ENCODE measurements at places on chromosomes 3 and 15. TPM values are rescaled to one million over a fixed set of nuclear protein-coding genes. Genes with fewer than 3 reads are reported as not detected.

DNA sequence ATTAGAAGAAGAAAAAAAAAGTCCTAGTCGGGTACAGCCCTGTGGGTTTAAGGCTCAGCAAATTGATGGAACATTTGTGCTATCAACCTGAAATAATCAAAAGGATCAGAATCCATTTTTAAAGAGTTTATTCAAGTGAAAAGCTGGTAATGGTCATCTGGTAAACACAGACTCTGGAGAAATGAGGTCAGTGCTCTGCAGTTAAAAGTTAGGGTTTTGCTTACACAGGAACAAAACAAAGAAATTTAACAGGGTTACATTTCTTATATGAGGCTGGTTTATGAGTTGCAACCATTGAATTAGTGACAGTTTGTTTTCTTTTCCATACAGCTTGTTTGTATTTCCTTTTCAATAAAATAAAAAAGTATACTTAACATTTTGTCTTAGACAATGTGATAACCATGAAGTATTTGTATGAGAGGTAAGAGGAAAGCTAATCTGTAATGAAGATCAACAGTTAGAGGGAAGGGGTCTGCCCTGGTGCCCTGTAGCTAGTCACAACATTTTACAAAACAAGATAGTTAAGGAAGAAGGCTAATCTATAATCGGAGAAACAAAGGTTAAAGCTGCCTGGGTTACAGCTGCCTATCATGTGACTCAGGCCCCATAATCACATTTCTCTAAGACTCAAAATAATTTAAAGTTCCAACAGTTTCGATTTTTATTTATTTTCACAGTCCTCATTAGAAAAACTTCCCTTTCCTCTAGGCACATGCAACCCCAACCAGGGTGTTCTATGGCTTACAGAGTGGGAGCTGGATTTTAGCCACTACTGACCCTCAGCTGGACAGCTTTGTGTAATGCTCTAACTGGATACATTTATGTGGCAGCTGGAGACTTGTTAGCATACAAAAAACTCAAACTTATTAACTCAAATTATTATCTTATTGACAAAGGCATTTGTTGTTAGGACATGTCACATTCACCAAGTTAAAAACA lies 98.1 kb upstream of the ACP3 start:
- no peak for DNase-seq

GRCh38 chr3:62805580-62806277 lies 69.5 kb downstream of the CADPS start:
- no peak for DNase-seq

DNA sequence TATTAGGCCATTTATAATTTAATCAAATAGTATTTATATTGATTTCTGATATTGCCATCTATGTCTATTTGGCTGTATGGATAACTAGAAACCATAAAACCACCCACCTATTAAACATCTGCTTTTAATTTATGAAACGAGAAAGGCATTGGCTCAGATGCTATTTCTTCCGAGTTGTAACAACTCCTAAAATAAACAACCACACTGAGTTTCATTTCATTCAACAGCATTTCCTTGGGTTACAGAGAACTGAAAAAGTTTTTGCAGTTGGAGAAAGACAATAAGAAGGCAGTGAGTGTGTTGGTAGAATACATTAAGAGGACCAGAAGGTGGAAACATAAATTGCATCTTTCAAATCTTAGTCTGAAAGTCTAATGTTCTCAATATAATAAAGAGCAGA lies 79.1 kb downstream of the AQR start:
- DNase-seq, result no peak

DNA sequence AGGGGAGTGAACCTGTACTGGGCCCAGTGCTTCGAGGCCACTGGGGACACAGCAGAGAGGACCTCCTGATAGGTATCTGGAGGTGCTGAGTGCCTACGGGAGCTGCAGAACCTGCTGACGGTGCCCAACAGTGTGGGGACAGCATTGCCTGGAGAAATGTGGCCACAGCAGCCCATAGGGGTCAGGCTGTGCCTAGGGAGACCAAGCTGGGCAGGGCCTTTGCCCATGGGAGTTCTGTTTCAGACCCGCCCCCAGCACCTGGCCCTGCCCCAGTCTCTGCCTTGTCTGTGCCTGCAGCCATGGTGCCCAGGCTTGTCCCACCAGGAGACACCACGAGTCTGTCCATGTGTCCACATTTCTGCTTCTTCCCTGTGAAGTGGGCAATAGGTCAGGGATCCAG lies 15.3 kb upstream of the RPL32 start:
- no peak for DNase-seq

DNA sequence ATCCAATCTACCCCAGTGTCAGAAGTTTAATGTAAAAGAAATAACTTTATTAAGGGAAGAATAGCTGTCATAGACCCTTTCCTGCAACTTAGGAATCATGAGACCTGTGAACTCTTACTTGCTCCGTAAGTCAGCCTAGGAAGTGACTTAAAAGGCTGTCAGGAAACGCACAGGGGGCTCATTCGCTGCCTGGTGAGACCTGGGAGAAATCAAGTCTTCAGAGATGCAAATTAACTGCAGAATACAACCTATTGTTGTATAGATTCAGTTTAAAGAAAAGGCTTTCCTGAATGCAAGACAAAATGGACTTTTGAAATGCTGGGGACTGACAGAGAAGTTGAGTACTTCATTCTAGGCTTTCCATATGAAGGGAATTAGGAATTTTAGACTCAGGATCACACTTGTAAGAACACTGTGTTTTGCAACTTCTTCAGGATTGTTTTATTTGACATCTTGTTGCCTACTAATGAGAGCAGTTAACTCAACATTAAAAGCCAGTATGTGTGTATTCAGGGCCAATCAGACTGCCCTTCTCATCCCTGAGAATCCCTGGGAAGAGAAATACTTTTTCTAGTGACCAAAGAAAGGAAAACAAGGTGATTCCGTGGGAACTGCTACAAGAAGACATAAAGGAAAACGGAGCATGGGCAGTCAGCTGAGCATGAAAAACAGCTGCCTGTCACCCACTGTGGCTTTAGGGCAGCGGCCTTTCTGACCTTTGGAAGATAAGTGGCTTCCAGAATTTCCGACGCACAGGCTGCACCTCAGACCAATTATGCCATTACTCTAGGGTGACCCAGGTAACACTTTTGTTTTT lies 18.5 kb upstream of the DPPA4 start:
- DNase-seq, result no peak

- DNase-seq, result no peak
Measured at GRCh38 chr3:10533737-10534023, 28.3 kb upstream of the ATP2B2 start.

GRCh38 chr15:26877831-26878230 lies 11.0 kb downstream of the GABRA5 start:
- no peak for DNase-seq

GRCh38 chr3:11364181-11364580 lies 92.0 kb downstream of the ATG7 start:
- no peak for DNase-seq

Gene TMEM158
- 0.82 TPM for total RNA-seq

Gene SOX2
- 34.1 TPM for total RNA-seq

Gene P2RY12
- total RNA-seq, result not detected

Gene ITGB5
- total RNA-seq, result 123 TPM

Measured in Caco-2 (cell line).